GM12892 (cell line): ENCODE measurements at places on chromosomes 3 and 15.

- DNase-seq, result no peak
These were observed 6.4 kb upstream of the RARRES1 start for GRCh38 chr3:158738653-158739052.

GRCh38 chr3:117589454-117589853, 879.9 kb downstream of the TUSC7 start:
- no peak for DNase-seq

GRCh38 chr3:14587740-14588360, 47.7 kb upstream of the GRIP2 start:
- DNase-seq, result no peak

DNA sequence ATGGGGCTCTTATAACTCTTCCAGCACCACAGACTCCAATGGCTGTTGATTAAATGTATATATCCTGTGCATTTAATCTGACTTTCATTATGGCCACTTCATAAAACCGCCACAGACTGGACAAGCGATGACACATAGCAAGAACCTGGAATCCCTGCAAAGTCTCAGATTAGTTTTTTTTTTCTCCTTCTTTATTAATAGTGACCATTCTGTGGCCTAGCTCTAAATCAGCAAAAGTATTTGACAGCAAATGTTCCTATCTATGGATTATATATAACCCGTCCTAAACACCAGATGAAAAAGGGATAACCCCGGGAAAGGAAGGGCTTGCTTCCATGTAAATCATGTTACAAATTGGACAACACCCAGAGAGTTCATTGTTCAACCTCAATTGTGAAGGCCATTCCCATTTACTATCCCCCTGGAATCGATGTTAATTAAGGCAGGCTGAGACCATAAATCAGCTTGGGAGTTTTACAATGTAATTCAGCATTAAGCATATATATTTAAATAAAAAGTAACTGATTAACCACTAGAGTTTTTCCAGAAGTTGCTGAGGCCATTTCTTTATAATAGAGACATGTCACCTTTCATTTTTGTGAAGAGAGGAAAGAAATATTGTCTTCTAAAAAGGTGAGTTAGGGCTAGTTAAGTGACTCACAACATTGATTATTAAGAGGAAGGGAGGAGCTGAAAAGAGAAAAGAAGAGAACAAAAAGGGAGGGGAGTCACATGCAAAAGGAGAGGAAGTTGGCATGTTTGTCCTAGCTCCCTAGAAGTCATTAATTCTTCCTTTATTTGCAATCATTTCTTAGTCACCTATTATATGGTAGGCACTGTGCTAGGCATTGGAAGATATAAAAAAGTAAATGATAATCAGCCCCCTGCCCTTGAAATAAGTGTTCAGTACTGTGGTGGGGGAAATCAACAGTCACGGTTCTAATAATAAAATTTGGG, 26.2 kb downstream of the ALDH1A2 start:
- DNase-seq, result no peak

DNA sequence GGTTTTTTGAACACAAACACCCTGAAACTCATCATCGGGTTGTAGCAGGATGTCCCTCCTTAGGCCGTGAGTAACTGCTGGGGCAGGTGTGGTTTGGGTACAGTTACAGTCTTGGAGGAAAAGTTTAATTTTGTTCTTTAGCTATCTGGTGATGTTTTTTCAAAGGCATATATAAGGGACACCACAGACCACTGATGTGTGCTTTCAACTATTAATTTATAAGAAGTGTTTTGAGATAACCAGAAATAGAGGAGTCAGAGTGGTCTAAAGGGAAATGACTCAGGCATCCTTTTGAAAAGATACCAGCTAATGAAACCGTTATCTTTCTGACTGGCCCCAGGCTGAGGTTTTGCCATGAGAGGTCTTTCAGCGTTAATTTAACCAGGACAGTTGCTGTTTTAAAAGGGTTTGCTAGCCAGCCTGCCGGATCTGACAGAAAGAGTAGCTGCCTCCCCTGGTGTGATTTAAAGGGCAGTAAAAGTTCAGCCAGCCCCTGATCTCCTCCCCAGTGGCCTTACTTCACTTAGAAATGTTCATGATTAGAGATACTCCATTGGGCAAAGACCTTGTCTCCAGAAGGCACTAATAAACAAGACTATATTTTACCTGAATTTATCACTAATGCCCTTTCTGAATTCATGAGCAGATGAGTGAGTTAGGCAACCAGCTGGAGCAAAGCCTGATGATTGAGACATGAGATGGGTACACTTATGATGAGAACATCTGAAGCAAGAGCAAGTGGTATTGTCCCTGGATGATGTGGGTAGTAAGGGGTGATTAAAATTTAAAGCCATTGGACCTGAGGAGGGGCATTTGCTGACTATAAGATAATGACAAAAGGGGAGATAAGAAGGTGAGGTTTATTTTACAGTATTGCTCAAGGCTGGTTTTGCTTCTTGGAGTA, 482.5 kb upstream of the TBL1XR1 start:
- DNase-seq, result no peak

GRCh38 chr15:70351941-70352774, 254.4 kb upstream of the TLE3 start:
- DNase-seq, result no peak
